ENCODE measurements at places on chromosomes 3 and 15. TPM values are rescaled to one million over a fixed set of nuclear protein-coding genes. Genes with fewer than 3 reads are reported as not detected.

DNA sequence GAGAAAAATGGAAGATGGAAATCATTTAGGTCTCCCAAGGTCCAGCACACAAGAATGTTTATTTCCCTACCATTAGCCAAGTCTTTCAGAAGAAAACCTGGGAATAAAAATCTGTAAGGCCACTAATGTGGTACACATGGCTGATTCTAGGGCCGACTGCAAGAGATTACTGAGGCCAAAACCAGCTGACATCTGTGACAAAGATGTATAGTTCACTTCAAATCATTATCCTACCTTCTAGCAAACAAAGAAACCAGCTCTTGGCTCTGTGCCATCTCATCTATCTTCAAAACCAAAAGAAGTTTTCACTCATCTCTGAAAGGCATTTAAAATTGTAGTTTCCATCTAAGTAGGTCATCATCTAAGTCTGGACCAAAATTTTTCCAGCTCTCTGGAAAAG, 43.9 kb downstream of the ERC2 start:
- DNase-seq = peak; percentile 59

- DNase-seq = no peak
These were observed 57.6 kb downstream of the TMEM44 start for GRCh38 chr3:194575484-194576210.

GRCh38 chr3:60973321-60973720, 277.9 kb downstream of the FHIT start:
- no peak for DNase-seq

DNA sequence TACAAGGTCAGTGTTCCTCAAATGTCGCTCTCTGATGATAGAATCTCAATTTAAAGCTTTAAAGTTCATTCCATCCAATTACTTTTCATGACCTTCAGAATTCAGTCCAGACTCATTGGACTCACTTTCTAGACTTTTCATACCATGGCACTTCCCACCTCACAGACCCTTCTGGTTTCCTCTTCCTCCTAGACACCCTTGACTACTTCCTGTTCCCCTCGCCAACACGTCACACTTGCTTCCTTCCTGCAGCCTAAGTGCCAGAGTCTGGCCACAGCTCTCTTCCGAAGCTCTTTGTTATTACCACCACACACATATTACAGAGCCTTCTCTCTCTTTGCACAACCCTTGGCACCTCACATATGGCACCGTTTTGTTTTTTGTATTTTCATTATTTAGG, 59.1 kb upstream of the UMPS start:
- no peak for DNase-seq

The GP9 gene
- total RNA-seq = 0.49 TPM
